ENCODE measurements at places on chromosomes 3 and 15. TPM values are rescaled to one million over a fixed set of nuclear protein-coding genes. Genes with fewer than 3 reads are reported as not detected.

DNA sequence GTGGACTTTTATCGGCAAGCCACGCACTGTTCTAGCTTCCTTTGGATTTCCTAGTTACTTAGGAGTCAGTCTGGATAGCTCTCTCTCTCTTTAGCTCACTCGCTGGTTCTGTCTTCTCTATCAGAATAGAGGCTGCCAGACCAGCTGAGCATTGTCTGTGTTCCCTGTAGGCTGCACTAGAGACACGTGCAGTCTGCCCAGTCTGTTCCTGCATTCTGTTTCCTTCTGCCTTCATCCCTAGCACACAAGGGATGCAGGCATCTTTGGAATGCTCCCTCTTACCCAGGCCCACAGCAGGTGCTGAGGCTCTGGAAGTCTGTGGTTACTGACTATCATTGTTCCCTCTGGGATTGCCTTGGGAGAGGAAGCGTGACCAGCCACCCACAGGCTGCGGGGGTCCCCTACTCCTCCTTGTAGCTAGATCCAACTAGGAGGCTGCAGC, 322.8 kb downstream of the ZNF621 start:
- DNase-seq, result no peak

DNA sequence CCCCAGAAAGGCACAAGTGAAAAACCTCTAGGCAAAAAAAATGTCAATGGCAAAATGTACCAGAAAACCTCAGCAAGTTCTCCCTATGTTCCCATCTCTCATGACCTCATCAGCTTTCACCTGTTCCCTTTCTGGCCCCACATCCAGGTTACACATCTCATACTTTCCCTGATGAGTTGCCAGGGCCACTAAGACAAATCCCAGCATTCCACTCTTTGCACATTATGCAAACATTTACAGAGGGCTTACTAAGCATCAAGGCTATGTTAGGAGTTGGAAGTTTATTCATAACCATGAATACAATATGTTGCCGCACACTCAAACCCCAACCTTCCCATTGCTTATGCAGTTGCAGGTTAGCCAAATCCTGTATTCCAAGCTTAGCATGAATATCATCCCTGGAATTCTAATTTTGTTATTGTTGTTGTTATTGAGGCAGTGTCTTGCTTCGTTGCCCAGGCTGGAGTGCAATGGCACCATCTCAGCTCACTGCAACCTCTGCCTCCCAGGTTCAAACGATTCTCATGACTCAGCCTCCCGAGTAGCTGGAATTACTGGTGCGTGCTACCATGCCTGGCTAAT, 129.3 kb upstream of the UBE2E2 start:
- DNase-seq, result peak; percentile 84

GRCh38 chr3:161700998-161701397, 204.4 kb downstream of the OTOL1 start:
- DNase-seq, result no peak

DNA sequence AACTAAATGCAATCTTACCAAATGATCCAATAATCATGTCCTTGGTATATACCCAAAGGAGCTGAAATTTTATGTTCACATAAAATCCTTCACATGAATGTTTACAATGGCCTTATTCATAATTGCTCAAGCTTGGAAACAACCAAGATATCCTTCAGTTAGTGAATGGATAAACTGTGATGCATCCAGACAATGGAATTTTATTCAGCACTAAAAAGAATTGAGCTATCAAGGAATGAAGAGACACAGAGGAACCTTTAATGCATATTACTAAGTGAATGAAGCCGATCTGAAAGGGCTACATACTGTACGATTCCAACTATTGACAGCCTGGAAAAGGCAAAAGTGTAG, 168.4 kb downstream of the PDE8A start:
- DNase-seq, result no peak

- no peak for DNase-seq
Observed at GRCh38 chr3:8359133-8359532, 142.5 kb upstream of the LMCD1 start.

- no peak for DNase-seq
Observed at GRCh38 chr3:129506231-129506742, 22.2 kb upstream of the RHO start.

DNA sequence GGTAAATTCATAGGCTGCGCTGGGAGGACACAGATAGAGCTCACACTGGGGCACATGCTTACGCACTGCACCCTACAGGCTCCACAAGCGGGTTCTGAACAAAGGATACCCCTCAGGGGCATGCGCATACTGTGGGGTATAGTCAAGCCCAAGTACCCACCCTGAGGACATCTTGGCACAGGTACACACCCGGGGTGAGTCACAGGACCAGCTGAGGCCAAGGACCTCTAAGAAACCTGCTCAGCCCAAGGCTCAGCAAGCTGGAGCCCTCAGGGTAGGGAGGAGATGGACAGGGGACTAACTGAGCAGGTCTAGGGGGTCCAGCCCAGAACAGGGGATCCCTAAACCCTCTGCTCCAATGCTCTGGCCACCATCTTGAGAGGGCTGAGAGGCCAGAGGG, 3.3 kb downstream of the SHISA5 start:
- DNase-seq, result no peak

DNA sequence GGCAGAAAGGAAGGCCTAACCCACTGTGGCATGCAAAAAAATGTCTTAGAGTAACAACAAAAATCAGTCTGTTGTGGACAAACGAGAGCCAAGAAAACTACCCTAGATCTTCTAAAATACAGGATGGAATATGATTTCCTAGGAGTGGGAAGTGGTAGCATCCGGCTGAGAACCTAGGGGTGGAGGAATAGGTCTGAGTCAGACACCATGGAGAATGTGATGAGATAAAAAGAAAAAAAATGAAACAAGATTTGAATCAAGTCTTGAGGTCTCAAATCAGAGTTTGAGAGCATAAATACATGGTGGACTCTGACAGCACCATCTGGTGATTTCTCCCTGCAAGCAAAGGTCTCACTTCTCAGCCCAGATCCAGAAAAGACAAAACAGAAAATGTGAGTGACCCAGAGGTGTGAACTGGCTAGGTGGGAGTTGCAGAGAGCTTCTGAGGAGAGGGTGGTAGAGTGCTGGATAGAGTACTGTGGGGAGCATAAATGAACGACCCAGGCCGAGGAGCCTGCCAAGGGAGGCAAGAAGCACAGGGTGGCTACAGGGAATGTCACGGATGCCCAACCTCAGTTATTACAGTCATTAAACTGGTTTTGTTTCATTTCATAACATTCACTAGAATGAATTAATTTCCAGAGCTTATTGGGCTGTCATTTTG, 27.6 kb upstream of the VEPH1 start:
- DNase-seq, result no peak

- DNase-seq, result no peak
Observed at GRCh38 chr3:101720851-101721840, 3.3 kb upstream of the CEP97 start.

DNA sequence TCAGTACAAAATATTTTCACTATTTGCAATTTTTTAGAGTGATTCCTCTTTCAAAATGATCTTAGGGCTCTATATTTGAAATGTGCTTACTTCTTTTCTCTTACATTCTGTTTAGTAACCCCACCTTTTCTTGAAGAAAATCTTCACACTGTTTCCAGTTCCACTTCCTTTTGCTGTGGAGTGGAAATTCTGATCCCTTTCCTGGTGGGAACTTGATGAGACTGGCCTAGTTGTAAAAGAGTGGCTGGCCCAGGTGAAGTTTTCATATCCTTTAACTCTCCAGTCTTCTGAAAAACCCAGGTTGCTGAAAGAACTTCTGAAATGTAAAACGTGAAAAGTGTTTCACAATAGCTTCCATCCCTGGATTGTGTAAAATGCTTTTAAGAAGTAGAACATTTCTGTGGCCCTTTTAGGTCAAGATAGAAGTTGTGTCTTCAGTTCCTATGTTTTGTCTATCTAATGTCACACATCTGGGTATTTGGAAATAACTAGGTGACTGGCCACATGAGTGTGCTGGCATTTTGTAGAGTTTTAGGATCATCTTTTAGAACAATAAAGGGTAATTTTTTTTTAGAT, 84.8 kb upstream of the LRIG1 start:
- DNase-seq, result no peak

GRCh38 chr3:126936853-126937425, 46.0 kb upstream of the PLXNA1 start:
- no peak for DNase-seq

DNA sequence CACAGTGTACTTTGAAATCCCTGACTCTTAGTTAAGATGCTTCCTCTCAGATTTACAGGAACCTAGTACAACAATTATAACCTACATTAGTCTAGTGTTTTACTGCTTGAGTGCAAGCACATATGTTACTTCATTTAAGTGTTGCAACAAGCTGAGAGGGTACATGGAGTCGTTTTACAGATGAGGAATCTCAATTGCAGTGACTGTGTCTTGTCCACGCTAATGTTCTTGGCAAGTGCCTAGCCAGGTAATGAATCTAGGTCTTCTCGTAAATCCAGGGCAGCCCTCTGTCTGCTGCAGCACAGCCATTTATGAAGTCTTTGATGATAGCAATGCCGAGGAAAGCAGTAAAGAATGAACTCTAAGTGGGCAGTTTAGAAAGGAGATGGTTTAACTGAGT, 384.4 kb upstream of the ARPP21 start:
- no peak for DNase-seq

GRCh38 chr3:27312044-27312668, 57.0 kb downstream of the NEK10 start:
- DNase-seq, result peak; percentile 33

GRCh38 chr15:33236841-33237509, 42.5 kb upstream of the FMN1 start:
- DNase-seq, result no peak

DNA sequence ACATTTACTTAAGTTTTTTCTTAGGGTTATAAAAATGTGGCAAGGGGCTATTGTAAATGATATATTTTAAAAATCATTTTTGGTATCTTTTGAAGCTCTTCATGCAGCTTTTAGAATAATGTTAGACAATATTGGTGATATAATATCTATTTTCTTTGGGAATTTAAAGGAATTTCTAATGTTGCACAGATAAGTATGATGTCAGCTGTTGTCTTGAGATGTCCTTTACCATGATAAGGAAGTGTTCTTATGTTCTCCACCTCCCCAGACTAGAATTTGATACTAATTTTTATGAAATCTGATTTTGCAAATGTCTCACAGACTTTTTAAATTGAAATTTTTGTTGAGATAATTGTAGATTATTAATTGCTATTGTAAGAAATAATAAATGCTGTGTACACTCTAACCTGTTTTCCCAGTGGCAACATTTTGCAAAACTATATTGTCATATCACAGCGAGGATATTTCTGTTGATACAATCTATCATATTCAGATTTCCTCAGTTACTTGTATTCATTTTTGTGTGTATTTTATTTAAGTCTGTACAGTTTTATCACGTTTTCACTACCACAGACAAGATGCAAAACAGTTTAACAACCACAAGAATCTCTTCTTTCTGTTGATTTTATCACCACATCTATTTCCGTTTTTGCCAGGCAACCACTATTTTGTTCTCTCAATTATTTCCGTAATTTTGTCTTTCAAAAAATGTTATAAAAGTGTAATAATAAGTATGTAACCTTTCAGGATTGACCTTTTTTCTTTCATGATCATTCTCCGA, 55.4 kb downstream of the SPRED1 start:
- no peak for DNase-seq

DNA sequence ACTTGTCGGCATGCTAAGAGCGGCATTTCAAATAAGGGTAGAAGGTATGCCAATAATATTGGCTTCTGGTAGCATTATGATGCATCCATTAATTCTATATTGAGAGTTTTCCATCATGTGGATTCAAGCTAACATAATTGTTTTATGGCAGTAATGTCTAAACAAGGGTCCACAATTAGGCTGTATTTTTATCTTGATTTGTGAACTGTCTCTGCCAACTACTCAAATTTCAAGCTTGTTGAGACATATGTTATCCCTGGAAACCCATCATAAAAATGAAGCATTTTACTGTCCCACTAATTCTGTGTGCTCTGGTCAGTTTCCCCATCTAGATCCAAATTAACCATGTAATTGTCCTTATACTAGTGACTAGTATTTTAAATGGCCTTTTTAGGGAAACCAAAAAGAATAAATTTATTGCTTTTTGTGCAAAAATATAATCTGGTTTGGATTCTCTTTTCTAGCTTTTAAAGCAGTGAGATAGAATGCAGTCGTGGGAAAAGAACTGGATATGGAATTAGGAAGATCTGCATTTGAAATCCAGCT, 1.2 kb upstream of the OSTN start:
- no peak for DNase-seq

- DNase-seq, result no peak
Observed at GRCh38 chr3:61964566-61964965, 403.2 kb downstream of the PTPRG start.

DNA sequence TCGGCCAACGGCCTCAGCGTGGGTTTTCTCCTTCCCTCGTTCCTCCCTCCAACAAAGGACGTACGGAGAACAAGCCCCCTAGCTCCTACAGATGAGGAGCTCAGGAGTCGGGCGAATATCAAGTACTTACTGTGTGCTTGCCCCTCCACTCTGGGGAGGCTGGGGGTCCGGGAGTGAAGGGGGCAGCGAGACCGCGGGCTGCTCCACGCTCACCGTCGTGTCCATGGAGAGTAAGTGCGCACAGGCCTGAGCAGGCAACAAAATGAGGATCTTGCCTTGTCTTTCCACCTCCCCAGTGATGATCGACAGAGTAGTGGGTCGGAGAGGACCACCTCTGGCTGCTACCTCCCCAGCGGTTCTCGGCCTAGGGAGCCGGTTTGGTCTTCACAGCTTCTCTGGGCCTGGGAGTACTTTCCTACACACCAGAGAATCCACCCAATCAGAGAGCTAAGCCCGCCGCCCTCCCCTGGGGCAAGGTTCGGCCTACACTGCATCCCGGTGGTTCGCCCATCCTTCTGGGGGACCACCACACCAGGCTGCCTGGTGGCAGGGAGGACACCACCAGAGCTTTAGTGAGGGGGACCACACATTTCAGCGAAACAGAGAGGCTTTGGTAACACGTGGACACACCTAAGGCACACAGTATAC, 603 bp upstream of the TRANK1 start:
- no peak for DNase-seq

GRCh38 chr3:51269466-51269865, 115.6 kb upstream of the MANF start:
- DNase-seq, result no peak

DNA sequence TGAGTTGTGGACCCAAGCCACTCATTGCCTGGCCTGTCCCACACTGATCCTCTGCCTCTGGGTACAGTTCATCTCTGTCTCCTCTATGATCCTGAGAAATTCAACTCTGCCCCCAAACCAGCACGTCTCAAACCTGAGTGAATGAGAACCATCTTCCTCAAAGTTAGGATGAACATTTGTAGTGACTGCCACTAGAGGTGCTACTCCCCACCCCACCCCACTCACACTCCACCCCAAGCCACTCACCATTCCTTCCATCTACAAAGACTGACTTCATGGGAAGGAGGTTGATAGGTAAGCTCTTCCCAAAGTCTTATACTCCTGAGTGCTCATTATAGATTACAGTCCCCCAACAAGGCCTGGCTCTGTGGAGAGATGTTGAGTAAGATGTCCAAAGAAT, 43.8 kb downstream of the NEK10 start:
- DNase-seq, result no peak

MORC1 gene
- not detected for total RNA-seq

KBTBD13 gene
- not detected for total RNA-seq

GOLGA6D gene
- total RNA-seq, result not detected

SCN11A gene
- not detected for total RNA-seq

ECE2 gene
- not detected for total RNA-seq

TM6SF1 gene
- 2.0 TPM for total RNA-seq

HRH1 gene
- 7.3 TPM for total RNA-seq

PPP2R3A gene
- total RNA-seq, result 25.9 TPM

CSPG4 gene
- total RNA-seq, result 2.1 TPM

SLC28A1 gene
- not detected for total RNA-seq
